CD4-positive, alpha-beta T cell treated with Interferon alpha-2 for 1 hour (primary cell): ENCODE measurements at places on chromosomes 6 and 20.

GRCh38 chr6:20947977-20948376 is 413.7 kb downstream of the CDKAL1 start:
- no peak for DNase-seq

DNA sequence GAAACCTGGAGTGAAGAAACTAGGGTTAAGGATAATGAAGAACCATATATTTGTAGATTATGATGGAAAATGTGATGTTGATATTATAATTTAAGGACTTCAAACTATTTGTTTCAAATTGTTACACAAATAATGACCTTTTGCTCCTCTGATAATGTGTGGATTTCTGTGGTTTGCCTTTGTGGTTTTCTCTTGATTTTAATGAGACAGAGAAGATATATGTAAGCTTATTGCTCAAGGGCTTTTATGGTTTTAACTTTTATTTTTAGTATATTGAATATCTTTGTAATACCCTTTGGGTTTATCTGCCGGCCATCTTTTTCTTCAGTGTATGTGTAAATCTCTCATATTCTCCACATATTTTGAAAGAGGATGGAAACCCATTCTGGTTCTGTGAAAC is 362.3 kb downstream of the RIMS1 start:
- DNase-seq, result no peak

- peak; percentile 38 for DNase-seq
Measured at GRCh38 chr20:1301031-1301529, 27.9 kb downstream of the SDCBP2 start.

GRCh38 chr20:64223526-64224067 is 32.0 kb upstream of the PCMTD2 start:
- DNase-seq, result peak; percentile 2

GRCh38 chr6:98842342-98843180 is 8.2 kb downstream of the POU3F2 start:
- DNase-seq, result no peak

DNA sequence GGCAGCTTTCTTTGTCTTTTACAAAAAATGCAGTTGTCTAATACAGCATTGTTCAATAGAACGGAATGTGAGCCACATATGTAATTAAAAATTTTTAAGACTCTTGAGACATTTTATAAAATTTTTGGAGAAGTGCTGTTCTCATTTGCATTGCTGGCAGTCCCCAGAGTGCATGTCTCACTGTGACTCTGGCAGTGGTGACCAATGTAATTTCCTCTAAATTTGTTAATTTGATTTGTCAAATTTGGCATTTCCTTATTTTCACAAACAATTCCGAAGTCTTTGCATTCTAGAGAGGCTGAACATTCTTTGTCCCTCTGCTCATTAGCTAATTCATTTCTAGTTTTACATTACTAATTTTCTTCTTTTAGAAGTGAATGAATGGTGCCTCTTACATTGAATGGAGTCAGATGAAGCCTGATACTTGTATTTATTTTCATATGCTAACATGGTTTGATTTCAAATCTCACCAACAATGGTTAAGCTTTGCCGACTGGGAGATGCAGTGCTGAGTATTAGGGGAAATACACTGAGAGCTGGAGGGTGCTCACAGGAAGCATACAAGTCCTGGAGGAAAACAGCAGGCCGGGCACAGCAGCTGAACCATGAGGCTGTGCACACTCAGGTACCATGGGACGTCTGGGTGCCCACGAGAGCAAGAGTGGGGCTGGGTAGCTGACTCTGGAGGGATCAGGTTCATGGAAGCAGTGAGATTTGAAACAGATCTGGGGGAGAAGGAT is 68.5 kb upstream of the ARMC2 start:
- DNase-seq, result no peak

GRCh38 chr20:37234254-37234581 is 27.4 kb downstream of the GHRH start:
- no peak for DNase-seq
